ENCODE measurements at places on chromosomes 2 and 18.
A peak's percentile ranks its signal among the peaks of the same experiment; 100 is the strongest.

- no peak for DNase-seq
These were observed 16.5 kb upstream of the ANKRD44 start for GRCh38 chr2:197327073-197327471.

DNA sequence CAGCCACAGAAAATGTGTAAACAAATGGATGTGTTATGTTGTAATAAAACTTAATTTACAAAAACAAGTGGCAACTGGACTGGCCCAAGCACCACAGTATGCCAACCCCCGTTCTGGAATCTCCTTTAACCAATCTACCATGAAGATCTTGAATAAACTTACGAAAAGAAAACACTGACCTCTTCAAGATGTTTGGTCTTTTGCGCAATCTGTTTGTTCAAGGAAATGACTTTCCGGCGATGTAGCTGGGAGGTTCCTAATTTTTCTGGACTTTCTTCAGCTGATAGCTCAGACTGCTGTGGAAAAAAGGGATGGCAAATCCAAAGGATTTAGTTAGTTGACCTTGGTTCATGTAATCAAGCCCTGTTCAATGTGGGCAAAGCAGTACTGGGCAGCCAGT lies 55.7 kb downstream of the CCDC93 start:
- DNase-seq, result peak; percentile 70

- DNase-seq, result no peak
These were observed 32.5 kb upstream of the REG3G start for GRCh38 chr2:78992807-78993517.

- DNase-seq, result no peak
These were observed 87.7 kb downstream of the EHBP1 start for GRCh38 chr2:62793213-62793612.

GRCh38 chr2:168912466-168912865 lies 11.4 kb downstream of the G6PC2 start:
- DNase-seq, result no peak

DNA sequence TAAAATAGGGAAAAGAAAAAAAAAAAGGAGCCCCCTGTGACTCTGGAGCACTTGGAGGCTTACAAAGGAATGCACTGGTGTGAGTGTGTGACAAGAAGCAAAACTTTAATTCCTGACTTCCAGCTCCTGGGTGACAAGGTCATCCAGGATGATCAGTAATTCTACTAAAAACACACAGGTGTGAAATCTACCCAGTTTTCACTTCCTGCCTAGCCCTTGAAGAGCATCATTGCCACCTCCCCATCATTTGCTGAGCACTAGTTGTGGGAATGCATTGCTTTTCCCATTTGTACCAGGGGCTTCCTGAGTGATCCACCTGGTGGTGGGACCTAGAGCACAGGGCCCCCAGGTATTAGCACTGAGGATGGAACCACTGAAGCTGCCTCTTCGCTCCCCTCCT lies 139.7 kb upstream of the RIOK3 start:
- no peak for DNase-seq

DNA sequence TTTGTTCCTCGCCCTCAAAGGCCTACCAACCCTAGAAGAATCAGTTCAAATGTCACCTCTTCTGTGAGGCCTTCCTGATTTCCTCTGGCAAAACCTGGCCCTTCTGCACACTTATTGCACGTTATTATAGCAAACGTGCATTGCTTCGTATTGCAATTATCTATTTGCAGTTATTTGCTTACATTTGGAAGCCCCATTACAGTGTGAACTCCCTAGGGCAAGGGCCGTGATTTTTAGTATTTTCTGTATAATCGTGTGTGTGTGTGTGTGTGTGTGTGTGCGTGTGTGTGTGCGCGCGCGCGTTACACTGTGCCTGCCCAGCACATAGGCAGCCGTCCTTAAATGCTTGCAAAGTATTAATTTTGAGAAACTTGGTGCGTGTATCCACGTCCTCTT lies 460 bp upstream of the SEMA4F start:
- DNase-seq, result no peak

DNA sequence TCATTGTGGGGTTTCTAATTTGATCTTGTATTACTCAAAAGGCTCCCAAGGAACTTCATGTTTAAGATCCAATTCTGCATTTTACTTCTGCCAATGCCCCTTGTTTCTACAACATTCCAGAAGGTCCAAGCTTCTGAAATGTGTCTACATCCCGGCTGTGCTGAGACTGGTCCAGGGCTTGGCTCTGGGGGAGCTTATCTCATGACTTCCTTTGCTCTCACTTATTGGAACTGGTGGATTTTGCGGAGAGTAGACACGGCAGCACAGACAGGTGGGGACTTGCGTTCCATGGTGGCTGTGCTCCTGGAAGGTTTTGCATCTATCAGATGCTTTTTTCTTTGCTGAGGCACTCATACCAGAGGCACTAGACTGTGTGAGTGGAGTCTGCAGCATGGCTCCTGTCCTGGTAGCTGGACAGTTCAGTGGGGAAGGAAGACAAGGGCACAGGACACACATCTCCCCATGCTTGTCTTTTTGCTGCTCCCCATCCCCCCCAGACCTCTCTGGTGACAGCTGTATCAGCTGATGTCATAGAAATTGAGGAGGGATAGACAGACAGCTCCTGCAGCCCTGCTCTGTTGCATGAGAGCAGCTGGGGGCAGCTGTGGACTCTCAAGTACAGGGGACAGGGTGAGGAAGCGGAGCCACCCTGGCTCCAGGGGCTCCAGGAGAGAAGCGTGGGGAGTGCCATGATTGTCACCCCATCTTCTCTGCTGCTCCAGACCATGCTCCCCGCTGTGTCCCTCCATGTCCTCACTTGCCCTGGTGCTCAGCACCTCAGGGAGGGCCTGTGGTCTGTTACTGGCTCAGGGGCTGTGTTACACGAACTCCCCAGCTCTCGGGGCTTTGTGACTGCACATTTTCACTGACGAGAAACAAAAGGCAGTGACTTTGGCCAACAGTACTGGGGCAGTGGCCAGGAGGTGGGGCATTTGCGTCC lies 46.0 kb downstream of the ACAA2 start:
- peak; percentile 59 for DNase-seq

DNA sequence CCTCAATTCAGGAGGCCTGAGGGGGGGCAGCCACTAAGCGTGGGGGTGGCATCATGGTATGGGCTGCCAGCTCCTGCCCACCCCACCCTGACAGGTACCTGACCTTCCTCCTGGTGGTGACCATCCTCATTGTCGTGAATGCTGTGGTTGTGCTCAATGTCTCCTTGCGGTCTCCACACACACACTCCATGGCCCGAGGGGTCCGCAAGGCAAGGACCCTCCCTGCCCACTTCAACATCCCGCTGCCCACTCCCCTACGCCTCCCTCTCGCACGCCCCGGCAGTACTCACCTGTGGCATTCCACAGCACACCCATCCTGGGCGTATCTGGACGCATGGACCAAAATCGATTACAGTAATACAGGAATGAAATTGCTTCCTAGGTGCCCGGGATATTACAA lies 4.0 kb downstream of the CHRNG start:
- DNase-seq, result no peak

GRCh38 chr18:463403-463802 lies 37.1 kb downstream of the COLEC12 start:
- DNase-seq, result no peak

GRCh38 chr2:67952066-67952465 lies 110.7 kb downstream of the C1D start:
- no peak for DNase-seq

DNA sequence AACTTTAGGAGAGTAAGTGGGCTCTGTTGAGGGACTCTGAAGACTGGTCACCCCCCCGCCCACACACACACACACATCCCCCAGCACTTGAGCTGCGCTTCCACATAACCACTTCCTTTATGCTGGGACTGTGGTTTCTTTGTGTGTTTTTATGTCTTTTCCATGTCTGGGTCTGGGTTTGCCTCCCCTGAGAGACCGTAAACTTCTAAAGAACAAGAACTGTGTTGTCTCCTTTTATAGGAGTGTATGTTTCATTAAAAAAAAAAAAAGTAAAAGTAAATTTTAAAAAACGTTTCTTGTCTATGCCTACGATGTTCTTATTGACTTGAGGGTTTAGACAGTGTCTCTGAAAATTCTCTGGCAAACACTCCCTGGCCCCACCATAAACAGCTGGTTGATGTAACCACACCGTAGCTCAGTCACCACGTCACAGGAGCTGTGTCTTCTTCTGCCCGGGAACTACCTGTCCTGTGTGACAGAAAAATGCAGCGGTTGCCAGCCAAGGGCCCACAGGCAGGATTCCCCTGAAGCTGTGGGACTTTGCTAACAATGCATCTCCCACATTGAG lies 68.0 kb downstream of the KLHL29 start:
- no peak for DNase-seq

DNA sequence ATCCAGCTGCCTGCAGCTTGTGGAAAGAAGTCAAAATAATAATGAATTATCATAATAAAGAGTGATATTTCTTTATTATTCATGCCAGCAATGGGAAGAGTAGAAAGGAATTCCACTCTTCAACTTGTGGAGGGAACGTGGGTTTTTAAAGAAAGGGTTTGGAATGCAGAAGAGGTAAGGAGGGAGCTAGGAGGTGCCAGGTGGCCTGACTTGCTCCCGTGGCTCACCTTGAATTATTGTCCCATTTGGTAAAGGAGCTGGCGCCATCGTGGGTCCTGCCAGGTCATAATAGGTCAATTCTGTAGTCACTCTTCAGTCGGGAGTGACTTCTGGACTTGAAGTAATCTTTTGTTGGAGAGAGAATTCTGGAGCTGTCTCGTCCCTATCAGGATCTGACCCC lies 95.2 kb upstream of the BARD1 start:
- DNase-seq, result no peak

DNA sequence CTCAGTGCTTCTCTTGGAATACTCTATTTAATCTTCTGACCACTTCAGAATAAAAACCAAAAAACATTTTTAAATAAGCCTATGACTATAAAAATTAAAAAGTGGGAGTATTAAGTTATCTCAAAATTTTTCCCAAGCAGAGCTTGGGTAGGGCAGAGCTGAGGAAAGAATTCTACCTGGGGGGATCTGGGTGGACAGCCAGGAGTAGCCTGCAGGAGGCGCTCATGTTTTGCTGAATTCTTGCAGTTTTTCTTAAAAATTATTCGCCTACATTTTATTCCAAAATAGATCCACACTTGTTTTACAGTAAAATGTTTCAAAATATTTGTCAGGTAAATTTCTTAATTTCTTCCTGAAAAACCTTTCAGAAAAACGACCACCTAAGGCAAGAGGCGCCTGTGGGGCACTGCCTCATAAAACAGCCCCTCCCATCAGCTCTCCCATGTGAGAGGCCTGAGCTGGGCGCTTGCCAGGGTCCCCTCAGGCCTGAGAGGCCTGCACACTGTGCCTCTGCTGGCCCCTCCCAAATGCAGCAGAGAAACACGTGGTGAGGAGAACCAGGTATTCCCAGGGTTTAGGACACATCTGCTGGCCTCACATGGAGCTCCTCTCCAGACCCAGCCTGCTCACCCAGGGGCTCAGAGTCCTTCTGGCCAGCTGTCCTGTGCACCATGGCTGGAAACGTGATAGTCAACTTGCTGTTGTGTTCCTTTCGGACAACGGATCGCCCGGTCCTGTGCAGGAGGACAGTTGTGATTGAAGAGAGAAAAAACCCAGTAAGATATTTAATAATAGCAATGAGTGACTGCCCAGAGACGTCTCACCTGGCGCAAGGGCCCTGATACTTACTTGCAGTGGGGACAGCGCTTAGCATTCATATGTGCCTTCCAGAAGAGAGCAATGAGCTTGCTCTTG lies 17.5 kb downstream of the POLR1A start:
- no peak for DNase-seq

DNA sequence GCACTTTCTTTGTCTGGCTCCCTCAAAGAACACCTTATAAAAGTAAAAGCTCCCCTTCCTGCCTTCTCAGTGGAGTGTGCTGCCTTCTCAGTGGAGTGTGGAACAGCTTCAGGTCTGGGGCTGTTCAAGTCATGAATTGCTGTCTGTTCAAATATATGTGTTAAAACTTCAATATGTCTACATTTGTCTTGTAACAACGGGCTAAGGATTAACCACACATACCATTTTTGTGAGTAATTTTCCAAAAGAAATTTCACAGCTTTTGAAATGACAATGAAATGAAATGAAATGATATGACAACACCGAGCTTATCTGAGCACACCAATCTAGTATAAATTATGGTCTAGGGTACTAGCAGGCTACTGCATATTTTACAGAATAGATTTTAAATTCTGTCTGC lies 42.9 kb downstream of the CABYR start:
- DNase-seq, result peak; percentile 10

GRCh38 chr2:23568626-23569190 lies 183.7 kb downstream of the KLHL29 start:
- DNase-seq, result no peak

- no peak for DNase-seq
These were observed 4.8 kb downstream of the TGFBRAP1 start for GRCh38 chr2:105324732-105325131.

DNA sequence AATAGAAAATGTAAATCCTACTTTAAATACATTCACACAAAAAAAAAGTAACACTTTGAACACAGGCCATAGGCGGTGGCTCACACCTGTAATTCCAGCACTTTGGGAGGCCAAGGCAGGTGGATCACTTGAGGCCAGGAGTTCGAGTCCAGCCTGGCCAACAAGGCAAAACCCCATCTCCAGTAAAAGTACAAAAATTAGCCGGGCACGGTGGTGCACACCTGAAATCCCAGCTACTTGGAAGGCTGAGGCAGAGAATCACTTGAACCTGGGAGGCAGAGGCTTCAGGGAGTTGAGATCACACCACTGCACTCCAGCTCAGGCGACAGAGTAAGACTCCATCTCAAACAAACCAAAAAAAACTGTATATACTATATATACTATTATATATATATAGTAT lies 303.6 kb downstream of the BCL11A start:
- no peak for DNase-seq

DNA sequence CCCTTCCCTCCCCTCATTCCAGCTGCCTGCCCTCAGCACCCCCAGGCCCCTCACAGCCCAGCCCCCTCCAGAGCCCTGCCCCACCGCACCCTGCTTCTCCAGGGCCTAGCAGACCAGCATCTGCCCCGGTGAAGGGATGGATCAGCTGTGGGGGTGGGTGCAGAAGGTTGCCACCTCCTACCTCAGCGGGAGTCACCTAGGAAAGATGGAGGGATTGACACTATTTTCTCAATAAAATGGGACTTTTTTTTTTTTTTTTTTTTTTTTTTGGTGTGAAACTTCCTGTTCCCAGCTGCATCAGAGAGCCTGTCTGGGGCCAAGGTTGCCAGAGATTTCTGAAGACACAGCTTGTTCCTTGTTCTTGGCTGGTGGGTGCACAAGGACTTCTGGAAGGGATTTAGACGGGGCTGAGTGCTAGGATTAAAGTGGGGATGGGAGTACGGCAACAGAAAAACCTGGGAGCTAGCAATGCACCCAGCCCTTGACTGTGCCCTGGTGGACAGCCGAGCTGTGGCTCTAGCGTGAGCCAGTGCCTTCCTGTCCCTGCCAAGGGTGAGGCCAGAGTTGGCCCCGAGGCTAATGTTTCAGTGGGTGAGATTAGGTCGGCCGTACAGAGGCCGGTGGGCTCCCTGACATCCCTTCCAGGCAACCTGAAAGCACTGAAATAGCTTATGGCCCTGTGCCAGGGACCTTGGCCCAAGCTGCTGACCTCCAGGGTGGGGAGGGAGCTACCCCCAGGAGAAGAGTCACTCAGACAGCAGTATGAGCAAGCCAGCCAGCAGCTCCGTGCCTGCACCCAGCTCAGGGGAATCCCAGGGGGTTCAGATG lies 4.6 kb downstream of the B3GNT7 start:
- peak; percentile 44 for DNase-seq
